WTC11 (cell line): ENCODE measurements at places on chromosomes 5 and 9. TPM values are rescaled to one million over a fixed set of nuclear protein-coding genes. Genes with fewer than 3 reads are reported as not detected.

DNA sequence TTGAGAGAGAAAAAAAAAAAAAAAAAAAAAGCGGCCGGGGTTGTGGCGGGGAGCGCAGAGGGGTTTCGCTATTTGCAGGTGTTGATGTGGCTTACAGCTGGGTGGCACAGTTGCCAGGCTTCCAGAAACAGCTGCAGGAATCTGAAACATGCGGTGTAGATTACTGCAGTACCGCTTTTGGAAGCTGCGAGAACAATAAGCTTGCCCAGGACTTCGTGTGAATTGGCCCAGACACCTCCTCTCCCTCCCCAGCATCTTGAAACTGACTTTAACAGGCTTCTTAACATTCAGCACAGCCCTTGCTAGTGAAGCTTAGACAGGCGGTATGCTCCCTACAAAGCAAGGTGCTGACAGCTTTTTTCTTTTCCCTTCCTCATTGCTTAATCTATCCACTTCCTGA, 104.0 kb downstream of the ATP10B start:
- no peak for DNase-seq
- H3K4me1 ChIP-seq: peaks cover 19% of the 10 kb centered on the region
- peak overlapping the region; percentile 6; the same call in 1 of the 2 replicates for H3K27ac ChIP-seq
- H3K4me3 ChIP-seq: no peak overlapping the region
- H3K36me3 ChIP-seq: no peaks in the 10 kb centered on the region
- no peaks in the 10 kb centered on the region for H3K27me3 ChIP-seq

DNA sequence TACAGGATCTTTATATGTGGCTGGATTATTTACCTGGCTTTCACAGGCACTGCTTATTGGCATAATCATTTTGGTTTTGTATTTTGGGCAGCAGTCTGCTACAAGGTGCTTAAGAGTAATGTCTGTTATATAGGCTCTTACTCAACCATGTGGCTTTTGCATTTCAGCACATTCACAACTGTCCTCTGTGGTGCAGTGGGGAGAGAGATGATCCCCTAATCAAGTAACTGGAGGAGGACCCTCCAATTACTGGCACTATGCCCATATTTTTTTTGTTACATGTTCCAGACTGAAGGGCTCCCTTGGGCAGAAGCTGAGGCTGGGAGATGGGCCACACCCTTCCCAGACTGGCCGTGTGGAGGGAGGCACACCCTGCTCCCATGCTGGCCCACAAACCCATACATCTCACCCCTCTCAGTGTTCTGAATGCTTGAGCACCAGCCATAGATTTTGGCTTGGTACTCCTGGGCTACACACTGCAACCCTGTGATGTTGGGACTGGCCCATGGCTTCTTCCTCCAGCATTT, 173.5 kb downstream of the FAM174A start:
- DNase-seq: no peak
- H3K27me3 ChIP-seq: no peaks in the 10 kb centered on the region
- no peaks in the 10 kb centered on the region for H3K36me3 ChIP-seq
- H3K4me3 ChIP-seq: no peak overlapping the region

- H3K27ac ChIP-seq: no peak overlapping the region
- no peak for DNase-seq
- H3K4me1 ChIP-seq: peaks cover 8% of the 10 kb centered on the region; the same call in 1 of the 2 replicates
- H3K4me3 ChIP-seq: no peak overlapping the region
- H3K27me3 ChIP-seq: no peaks in the 10 kb centered on the region
Measured at GRCh38 chr9:13616491-13617035, 337.1 kb upstream of the MPDZ start.

DNA sequence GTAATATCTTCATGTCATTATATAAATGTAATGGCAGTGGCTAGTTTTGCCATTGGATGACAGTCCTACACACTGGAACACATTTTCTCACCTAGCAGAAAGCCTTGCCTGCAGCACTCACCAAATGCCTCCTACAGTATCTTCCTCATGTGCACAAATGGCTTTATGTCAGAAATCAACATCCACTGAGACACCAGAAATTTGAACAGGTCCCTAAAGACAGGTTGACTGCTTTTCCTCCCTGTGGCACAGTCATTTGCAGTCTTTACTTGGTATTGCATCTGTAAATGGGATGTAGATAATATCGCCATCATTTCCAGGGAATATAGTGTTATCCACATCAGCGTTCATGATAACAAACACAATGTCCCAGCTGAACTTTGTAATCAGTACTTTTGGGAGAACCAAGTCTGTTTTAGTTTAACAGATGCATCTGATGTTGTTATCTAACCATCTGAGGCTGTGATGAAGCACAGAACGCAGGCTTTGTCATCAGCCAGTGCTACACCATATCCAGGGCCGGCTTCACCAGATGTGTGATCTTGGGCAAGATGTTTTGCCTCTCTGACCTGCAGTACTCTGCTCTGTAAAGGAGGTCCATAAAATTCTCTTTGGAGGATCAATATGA, 83.9 kb upstream of the TAS2R1 start:
- H3K27ac ChIP-seq: no peak overlapping the region
- H3K4me3 ChIP-seq: no peak overlapping the region
- no peaks in the 10 kb centered on the region for H3K27me3 ChIP-seq
- H3K4me1 ChIP-seq: peaks cover 13% of the 10 kb centered on the region
- H3K36me3 ChIP-seq: no peaks in the 10 kb centered on the region

GRCh38 chr5:72472031-72472430, 35.2 kb downstream of the ZNF366 start:
- no peak for DNase-seq
- no peaks in the 10 kb centered on the region for H3K27me3 ChIP-seq
- H3K27ac ChIP-seq: no peak overlapping the region
- H3K4me3 ChIP-seq: no peak overlapping the region
- no peaks in the 10 kb centered on the region for H3K36me3 ChIP-seq
- H3K4me1 ChIP-seq: no peaks in the 10 kb centered on the region

- no peak for DNase-seq
- H3K4me3 ChIP-seq: no peak overlapping the region
- H3K4me1 ChIP-seq: 0 out of 2 replicates have a peak, but pooled peaks cover 3% of the 10 kb centered on the region
- H3K27ac ChIP-seq: no peak overlapping the region
Measured at GRCh38 chr5:146016764-146017484, 80.5 kb downstream of the SH3RF2 start.

- peaks cover 5% of the 10 kb centered on the region for H3K4me1 ChIP-seq
- H3K27me3 ChIP-seq: no peaks in the 10 kb centered on the region
- no peak overlapping the region for H3K4me3 ChIP-seq
Measured at GRCh38 chr5:42598311-42598710, 158.3 kb upstream of the CCDC152 start.

DNA sequence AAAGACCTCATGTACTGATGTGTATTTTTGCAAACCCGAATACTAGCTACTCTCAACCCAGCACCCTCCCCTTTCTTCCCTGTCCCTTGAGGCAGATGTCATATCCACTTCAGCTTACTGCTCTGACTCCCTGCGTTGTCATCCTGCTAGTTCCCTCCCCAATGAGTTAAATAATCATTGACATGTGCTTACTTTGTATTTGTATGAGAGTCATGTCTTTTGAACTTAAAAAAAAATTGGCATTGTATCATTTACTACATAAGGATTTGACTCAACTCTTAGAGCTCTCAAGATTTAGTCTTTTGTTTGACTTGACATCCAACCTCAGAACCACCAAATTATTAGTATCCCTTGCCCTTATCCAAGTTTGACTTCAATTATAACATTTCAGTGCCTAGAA, 219.7 kb upstream of the TUT7 start:
- H3K27me3 ChIP-seq: no peaks in the 10 kb centered on the region; the same call in 1 of the 2 replicates
- H3K36me3 ChIP-seq: no peaks in the 10 kb centered on the region; the same call in 1 of the 2 replicates
- H3K4me1 ChIP-seq: peaks cover 16% of the 10 kb centered on the region
- DNase-seq: no peak
- H3K27ac ChIP-seq: no peak overlapping the region
- H3K4me3 ChIP-seq: no peak overlapping the region

DNA sequence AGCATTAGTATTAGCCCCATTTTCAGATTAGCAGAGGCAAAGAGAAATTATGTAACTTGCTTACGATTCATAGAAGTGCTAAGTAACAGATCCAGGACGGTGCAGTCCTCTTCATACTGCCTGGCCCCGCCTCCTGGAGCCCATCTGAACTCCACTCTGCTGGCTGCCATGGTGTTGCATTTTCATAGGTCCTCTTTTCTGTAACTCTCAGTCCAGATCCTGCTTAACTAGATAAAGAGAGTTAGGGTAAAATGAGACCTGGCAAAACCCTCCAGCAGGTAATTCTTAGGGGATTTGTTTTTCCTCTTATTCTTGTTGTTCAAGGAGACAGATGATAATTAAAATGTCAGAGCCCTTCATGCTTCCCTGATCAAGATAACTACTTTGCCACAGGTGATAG, 135.1 kb upstream of the EFNA5 start:
- H3K27me3 ChIP-seq: peaks cover 11% of the 10 kb centered on the region
- peaks cover 17% of the 10 kb centered on the region for H3K4me1 ChIP-seq
- no peak for DNase-seq

GRCh38 chr5:97388794-97389193, 205.7 kb upstream of the RIOK2 start:
- no peak for DNase-seq
- no peak overlapping the region for H3K27ac ChIP-seq
- H3K36me3 ChIP-seq: peaks cover 13% of the 10 kb centered on the region
- H3K27me3 ChIP-seq: no peaks in the 10 kb centered on the region
- H3K4me3 ChIP-seq: no peak overlapping the region
- H3K4me1 ChIP-seq: no peaks in the 10 kb centered on the region

GRCh38 chr9:113163001-113163400, 12.2 kb downstream of the SLC31A2 start:
- H3K4me3 ChIP-seq: no peak overlapping the region
- H3K4me1 ChIP-seq: peaks cover 17% of the 10 kb centered on the region
- H3K27ac ChIP-seq: no peak overlapping the region
- no peak for DNase-seq

DNA sequence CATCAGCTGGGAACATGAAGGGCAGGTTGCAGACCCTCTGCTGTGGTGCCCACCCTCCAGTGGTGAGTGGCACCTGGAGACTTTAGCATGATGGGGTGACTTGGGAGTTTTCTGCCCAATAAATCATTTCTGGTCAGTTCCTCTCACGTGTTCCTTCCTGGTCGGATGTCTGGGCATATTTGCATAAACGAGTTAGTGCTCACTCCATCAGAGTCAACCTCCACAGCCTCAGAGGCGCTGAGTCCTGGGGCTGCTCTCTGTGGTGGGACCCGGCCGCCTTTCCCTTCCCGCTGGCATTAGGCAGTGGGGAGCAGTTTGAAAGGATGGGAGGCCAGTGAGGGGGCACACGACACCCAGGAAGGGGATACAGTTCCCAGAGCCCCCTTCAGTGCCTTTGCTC, 114.0 kb upstream of the FCN2 start:
- H3K36me3 ChIP-seq: no peaks in the 10 kb centered on the region
- H3K4me1 ChIP-seq: no peaks in the 10 kb centered on the region
- no peak for DNase-seq
- no peaks in the 10 kb centered on the region for H3K27me3 ChIP-seq

Gene ADAMTSL1
- 0.94 to 1.3 TPM (median 1.2 TPM) in 3 replicates for total RNA-seq

Gene FOXI1
- total RNA-seq: not detected in 3 replicates

Gene HAVCR2
- 0.21 to 0.33 TPM (median 0.25 TPM) in 3 replicates for total RNA-seq
